ENCODE measurements at places on chromosomes 1 and 21. TPM values are rescaled to one million over a fixed set of nuclear protein-coding genes. Genes with fewer than 3 reads are reported as not detected.

DNA sequence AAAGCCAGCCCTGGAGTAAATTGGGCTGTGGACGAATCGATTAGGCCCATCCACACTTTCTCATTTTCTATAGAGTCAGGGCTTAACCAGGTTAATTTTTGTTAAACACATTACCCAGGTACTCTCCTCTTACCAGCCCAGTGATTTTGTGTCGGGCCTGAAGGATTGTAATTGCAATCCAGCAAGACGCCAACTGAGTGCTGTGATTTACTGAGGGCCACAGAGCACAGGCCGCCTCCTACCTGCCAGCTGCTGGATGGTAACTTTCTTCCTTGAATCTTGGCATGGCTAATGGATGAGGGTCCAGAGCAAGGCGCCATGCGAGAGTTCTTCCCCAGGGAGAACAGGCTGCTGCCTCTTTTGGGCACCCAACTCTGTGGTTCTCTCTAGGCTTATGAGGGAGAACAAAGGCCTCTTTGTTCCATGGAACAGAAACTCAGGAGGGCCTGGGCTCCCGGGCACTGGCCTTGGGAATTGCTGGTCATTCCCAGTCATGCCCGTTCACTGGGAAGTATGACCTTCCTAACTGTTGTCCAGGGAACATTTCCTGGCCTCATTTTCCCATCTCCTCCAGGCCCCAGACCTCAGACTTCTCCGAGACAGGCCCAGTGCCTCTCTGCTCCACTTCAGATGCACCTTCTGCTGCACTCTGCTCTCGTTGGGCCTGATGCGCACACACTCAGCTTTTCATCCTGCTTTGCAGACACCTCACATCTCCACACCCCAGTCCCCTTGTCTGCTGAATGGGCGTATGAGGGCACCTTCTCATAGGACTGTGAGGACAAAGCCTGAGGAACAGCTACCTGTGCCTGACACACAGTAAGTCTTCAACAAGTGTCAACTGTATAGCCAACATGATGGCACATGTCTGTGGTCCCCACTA lies 57.3 kb downstream of the SYF2 start:
- no peak for DNase-seq

DNA sequence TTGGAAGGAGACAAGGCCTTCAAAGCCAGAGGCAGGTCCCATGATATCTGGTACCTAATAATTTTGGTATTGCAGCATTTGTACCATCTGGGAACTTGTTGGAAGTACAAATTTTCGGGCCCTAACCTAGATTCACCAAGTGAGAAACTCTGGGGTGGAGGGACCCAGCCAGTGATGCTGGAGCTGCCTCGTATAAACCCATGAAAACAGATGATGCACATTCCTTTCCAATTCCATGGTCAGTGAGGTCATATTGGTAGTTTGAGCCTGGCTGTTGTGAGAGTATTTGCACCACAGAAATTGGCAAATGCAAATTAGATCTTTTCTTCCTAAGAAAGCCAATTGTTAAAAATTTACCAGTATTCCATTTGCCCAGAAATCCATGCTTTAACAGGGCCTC lies 269.6 kb upstream of the PLXNA2 start:
- no peak for DNase-seq

Gene ADAM30
- polyA plus RNA-seq: not detected

Gene PTGER3
- polyA plus RNA-seq: 16.0 TPM

Gene LEMD1
- not detected for polyA plus RNA-seq

Gene FGR
- 15.8 TPM for polyA plus RNA-seq

GRCh38 chr1:58763214-58763613 lies 20.6 kb downstream of the JUN start:
- DNase-seq: no peak

Gene RBM8A
- polyA plus RNA-seq: 107 TPM

- no peak for DNase-seq
Measured at GRCh38 chr1:81921851-81922462, 121.2 kb downstream of the ADGRL2 start.

DNA sequence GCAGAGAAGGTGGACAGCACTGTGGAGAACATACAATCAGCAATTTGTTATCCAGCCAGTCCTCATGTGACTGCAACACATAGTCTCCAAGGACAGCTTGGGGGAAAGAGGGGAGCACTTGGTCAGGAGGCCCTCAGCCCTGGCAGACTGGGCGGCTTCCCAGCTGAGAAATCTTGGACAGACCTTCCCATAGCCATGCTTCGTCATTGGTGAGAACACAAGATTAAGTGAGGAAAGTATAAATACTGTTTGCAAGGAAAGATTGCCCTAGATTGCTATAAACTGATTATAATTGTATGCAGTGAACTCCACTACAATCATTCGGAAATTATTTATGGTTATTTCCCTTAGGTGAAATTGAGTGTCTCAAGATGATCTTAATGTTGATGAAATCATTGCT lies 131.5 kb downstream of the LMX1A start:
- no peak for DNase-seq

GRCh38 chr1:43002116-43002515 lies 43.4 kb upstream of the SLC2A1 start:
- DNase-seq: no peak

DNA sequence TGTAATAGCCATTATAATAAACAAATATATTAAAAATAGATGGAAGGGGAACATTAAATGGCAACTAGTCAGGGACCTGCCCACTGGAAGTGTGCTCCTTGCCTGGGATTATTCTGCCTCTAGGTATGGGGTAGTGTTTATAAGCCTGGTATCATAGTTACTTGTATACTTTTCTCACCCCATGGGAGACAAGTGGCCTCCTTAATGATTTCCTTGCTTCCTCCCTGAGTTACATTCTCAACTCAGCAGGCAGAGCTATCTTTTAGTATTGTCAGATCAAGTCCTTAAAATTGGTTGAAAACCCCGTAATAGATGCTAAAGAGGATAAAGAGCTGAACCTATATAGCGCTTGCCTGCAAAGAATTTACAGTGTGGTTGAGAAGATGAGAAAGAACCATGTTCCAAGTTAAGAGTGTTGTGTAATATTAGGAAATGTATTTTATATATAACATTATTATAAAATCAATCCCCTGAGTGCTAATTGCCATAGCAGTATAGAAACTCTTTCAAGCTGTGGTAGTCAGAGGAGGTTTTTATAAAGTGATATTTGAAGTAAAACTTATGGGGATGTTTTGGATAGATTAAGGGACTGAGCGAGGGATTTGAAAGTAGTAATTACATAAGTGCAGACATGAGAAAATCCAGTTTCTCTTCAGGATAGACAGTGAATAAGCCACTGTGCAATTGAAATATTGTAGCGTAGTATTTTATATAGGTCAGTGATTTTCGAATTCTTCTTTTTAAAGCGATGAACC lies 106.5 kb downstream of the SPATA46 start:
- no peak for DNase-seq

GRCh38 chr1:204836856-204837255 lies 33.8 kb upstream of the NFASC start:
- no peak for DNase-seq

GRCh38 chr1:111733183-111733991 lies 5.8 kb downstream of the INKA2 start:
- no peak for DNase-seq

DNA sequence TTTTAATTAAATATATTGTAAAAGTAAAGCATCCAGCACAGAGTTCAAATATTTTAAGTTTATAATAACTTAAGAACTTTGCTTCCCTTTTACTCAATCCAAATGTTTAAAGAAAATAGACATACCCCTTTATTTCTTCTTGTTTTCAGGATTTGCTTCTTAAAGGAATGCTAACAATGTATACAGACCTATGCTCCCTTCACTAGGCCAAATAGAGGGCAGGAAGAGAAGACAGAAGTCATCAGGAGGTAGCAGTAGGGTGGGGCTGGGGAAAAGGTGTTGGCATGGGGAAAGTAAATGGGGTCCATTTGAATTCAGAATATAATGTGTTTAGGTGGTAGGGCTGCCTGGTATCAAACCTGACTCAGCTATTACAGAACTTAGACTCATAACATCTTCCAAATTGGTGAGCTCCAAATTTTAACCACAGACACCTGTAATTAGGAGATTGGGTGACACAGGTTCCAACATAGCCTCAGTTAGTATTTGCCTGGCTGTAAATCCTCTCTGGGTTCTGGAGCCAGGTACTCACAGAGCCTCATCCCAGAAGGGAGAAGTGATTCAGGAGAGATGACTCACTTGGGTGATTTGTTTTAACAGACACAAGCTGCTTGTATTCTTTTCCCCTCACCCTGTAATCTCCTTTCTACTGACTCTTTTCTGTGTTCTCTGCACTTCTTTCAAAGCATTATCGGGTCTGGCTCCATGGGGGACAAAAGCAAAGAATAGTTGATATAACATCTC lies 60.1 kb upstream of the DUSP10 start:
- DNase-seq: no peak

- no peak for DNase-seq
Measured at GRCh38 chr1:19942088-19942487, 18.7 kb upstream of the PLA2G2E start.

DNA sequence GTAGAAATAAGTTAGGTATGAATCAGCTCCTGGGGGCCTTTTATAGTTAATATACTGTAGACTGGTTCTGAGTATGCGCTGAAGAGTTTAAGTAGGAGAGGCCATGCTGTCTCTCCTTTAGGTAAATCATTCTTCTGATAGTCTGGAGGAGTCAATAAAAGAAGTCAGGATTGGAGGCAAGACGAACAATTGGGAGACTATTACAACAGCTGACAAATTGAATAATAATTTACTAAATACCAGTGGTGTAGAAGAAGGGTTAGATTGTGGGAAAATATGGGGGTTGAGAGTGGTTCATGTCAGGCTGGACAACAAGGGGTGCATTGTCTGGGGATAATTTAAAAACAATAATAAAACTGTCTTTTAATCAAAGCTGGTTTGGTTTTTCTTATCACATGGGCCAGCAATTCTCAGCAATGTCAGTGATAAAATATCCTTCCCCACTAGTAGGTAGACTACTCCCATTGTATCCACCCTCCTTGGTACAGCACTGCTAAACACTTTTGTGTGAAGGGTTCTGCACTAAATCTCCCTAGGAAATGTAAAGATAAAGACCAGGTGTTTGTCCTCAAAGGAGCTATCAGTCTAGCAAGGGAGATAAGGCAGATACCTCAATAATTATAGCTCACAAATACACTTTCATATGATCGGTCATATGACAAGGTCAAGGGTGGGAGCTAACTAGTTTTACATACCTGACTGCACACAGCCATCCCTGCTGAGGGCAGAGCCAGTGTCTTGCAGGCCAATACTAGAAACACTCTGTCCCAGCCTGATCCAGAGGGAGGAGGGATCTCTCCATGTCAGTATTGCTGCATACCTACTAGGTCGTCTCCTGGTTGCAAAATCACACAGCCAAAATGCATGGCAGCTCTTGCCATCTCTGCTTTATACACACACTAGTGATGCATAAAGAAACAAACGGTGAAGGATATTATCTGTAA lies 299.7 kb downstream of the VAV3 start:
- DNase-seq: no peak

DNA sequence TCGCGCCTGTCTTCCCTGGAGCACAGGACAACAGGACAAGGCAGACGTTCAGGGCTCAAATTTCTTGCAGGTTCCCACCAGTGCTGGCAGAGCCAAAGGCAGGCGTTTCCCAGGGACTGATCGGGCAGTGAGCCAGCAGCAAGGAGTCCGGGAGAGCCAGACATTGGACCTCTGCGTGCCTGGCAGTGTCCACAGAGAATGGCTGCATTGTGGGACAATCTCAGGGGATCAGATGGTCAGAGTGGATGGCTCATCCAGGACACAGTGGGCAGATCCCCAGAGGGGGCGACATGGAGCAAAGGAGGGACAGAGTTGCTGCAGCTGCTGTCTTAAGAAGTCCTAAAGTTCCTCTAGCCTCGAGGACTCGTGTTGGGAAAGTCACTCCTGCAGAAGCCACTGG lies 4.6 kb downstream of the TMEM63A start:
- no peak for DNase-seq

Gene MTF2
- polyA plus RNA-seq: 7.9 TPM

DNA sequence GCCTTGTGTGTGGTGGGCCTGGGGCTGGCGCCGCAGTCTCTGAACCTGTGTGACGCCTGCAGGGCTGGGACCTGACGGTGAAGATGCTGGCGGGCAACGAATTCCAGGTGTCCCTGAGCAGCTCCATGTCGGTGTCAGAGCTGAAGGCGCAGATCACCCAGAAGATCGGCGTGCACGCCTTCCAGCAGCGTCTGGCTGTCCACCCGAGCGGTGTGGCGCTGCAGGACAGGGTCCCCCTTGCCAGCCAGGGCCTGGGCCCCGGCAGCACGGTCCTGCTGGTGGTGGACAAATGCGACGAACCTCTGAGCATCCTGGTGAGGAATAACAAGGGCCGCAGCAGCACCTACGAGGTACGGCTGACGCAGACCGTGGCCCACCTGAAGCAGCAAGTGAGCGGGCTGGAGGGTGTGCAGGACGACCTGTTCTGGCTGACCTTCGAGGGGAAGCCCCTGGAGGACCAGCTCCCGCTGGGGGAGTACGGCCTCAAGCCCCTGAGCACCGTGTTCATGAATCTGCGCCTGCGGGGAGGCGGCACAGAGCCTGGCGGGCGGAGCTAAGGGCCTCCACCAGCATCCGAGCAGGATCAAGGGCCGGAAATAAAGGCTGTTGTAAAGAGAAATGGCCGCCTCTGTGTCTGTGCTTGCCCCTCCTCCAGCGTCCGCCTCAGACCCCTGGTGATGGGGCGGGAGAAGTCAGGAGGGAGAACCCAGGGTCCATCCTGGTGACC lies 788 bp downstream of the ISG15 start:
- no peak for DNase-seq

DNA sequence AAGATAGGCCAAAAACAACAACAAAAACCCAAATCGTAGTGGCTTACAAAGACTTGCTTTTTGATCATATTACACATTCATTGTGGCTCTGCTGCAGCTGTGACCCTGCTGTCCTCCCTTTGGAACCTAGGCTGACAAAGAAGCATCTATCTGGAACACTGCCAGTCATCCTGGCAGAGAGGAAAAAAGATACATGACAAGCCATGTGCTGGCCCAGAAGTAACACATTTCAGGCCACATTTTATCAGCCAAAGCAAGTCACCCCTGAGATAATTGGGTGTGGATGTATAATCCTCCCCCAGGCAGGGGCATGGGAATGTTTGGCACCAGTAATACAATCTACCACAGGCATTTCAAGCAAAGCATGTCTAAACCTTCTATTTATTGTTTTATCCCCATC lies 37.2 kb upstream of the AGO1 start:
- DNase-seq: no peak

- DNase-seq: no peak
Measured at GRCh38 chr21:46124083-46124925, 26.4 kb downstream of the COL6A2 start.

Gene TTC24
- 0.09 TPM for polyA plus RNA-seq

Gene SLAMF9
- not detected for polyA plus RNA-seq

DNA sequence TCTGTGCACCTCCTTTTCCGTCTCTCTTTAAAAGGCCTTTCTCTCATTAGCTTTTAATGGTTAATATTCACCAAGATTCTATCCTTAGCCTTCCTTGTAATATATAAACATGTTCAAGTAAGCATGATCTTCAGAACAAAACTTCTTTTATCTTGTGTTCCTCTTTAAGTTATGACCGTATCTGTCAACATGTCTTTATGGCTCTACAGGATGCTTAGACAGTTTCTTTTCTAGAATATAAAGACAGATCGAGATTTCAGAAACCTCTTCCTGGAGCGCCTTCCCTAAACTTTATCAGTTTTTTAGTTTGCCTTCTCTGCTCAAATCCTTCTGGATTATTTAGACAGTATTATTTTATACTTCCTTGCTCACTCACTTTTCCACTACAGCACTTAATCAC lies 7.2 kb downstream of the RO60 start:
- DNase-seq: no peak

Data from urinary bladder (tissue), 4 donors.